Activated naive CD4-positive, alpha-beta T cell treated with anti-CD3 and anti-CD28 coated beads, Interleukin-2, amount 50 U/mL, for 16 hours (primary cell): ENCODE measurements at places on chromosomes 4 and X.

DNA sequence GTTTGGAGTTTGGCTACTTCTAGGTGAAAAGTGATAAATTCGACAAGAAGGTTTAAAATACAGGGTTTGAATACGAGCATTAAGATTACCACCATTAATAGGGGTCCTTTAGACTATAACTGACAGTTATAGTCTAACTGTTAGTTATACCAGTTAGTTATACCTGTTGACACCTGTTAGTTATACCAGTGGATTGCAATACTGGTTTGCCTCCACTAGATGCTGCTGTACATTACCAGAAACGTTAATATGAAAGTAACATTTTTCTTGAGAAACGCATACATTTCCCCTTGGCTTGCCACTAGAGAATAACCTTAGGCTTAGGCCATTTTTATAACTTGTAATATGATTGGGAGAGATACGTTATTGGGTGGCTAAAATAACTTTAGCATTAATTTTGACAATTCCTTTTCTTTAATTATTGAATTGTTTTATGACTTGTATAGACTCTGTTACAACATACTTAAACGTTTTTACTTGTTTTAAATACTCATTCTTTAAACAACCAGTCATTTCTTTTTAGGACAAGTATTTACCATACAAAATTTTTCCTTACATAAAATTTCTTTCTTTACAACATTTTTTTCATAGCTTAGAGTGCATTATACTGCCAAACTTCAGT lies 911.2 kb downstream of the FSTL5 start:
- DNase-seq, result no peak

GRCh38 chr4:130600706-130601105 lies 1504.8 kb downstream of the C4orf33 start:
- DNase-seq, result no peak

DNA sequence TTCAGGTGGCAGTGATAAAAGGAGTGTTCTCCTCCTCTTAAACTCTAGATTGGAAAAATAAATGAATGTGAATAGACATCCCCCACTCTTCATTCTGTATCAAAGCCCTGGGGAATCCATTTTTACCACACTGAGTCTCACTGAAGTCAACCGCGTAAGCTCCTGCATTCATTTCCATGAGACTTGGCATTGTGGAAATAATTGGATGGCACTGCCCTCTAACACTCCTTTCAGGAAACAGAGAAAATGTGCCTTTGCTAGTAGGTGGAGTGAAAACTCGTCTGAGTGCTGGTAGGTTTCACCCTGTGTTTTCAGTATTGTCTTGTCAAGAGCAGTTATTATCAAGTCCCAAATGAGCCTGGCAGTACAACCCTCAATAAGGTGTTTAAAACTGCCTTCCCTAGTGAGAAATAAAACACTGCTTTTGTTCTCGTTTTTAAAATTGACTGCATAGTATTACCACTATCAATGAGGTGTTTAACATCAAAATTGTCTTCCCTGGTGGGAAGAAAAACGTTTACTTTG lies 9.7 kb upstream of the CDKN2AIP start:
- no peak for DNase-seq

DNA sequence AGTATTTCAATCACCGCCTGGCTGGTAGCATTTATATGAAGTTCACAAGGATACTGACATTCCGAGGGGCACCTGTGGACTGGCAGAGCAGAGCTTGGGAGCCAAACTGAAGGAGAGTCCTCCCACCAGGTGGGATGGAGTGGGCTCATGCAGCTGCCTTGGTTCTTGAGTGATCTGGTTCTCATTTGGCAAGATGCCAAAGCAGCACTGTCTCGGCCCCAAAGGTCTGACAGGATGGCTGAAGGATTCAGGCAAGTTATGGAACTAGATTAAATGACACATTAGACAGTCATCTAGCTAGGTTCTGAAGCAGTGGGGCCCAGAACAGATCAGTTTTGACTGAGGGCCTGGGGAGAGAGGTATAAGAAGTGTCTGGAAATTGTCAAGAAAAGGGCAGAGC lies 3.2 kb downstream of the FGF16 start:
- DNase-seq, result no peak

DNA sequence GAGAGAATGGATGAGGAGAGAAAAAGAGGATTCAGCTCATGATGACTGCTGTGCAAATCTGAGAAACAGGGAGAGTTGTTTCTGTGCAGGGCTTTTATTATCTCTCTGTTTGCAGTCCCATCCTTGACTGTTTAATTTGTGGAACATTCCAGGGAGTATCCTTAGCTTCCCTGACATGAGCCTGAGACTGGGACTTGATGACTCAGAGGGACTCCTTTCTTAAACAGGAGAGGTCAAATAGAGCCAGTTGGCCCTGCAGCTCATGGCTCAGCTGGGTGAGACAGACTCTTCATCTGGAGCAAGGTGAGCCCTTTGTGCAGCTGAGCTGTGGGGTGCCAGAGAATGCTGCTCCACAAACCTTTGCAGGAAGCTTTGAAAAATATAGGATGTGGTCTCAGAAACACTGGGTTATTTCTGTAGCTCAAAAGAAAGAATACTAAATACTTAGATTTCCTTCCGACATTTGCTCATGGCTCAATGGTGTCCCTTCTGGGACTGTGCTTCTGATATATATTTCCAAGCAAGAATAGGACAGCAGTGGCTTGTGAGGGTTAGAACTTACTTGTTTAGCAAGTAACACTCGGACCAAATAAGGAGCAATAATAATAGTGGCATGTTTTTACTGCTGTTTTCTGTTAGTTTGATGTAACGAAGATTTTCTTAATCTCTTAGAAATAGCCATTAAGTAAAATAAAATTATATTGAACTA lies 14.5 kb downstream of the ARHGAP24 start:
- no peak for DNase-seq

GRCh38 chrX:964831-965416 lies 247.5 kb downstream of the CRLF2 start:
- DNase-seq, result no peak

DNA sequence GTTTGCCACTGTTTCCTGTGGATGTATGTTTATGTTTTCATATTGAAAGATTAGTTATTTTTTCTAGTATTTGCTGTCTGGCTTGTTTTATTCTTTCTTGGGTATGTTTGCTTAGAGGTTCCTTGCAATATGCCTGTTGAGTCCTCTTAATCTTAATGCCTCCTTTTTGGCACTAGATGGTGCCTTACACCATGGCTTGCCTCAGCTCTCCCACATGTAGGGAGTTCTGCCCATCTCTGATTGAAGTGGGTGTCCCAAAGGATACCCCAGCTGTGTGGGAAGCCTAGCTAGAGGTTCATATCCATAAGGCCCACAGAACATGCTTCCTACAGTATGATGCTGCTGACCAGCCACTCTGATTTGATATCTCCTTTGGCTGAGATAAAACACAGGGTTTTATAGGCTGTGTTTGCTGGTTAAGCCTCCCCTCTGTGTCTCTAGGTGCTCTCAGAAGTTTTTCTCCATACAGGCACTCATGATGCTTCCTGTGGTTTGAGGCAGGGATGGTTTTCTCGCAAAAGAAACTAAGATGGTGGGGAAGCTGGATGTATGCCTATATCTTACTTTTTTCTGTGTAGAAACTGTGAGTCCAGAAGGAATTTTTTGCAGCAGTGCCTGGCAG lies 162.4 kb downstream of the ASB9 start:
- DNase-seq, result no peak

DNA sequence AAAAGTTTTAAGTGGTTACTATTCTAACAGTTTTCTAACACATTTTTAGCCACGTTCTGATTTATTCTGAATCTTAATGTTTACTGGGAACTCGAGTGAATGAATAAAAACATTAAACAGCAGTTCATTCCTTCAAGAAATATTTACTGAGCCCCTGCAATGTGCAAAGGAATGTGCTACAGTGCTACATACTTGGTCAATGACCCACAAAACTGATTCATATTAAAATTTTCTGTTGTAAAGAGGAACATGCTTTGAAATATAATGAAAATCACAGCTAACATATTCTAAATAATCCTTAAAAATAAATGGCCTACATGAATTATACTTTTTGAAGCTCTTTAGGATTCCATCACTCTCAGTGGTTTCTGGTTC lies 78.7 kb downstream of the ARAP2 start:
- no peak for DNase-seq

GRCh38 chrX:118802857-118803256 lies 20.8 kb upstream of the ZCCHC12 start:
- no peak for DNase-seq

- DNase-seq, result no peak
These were observed 47.3 kb upstream of the GAB1 start for GRCh38 chr4:143289370-143289769.

- DNase-seq, result no peak
These were observed 73.4 kb downstream of the ANAPC4 start for GRCh38 chr4:25450491-25450901.

GRCh38 chr4:38921151-38921550 lies 53.5 kb downstream of the FAM114A1 start:
- DNase-seq, result no peak

DNA sequence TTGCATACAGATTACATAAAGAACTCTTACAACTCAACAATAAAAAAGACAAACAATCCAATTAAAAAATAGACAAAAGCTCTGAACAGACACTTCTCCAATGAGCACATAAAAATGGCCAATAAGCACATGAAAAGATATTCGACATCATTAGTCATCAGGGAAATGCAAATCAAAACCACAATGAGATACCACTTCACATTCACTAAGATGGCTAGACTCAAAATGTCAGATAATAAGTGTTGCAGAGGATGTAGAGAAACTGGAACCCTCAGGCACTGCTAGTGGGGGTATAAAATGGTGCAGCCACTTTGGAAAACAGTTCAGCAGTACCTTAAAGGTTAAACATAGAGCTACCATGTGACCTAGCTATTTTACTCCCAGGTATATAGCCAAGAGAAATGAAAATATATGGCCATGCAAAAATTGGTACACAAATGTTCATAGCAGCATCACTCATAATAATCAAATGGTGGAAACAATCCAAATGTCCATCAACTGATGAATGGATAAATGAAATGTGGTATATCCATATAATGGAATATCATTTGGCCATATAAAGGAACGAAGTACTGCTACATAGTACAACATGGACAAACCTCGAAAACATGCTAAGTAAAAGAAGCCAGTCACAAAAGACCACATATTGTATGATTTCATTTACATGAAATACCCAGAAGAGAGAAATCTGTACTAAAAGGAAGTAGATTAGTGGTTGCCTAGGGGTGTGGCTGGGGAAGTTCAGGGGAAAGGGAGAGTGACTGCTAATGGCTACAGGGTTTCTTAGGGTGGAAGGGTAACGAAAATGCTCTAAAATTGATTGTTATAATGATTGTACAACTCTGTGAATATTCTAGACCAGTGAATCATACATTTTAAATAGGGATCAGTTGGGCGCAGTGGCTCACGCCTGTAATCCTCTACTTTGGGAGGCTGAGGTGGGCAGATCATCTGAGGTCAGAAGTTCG lies 29.4 kb downstream of the SASH3 start:
- DNase-seq, result no peak

GRCh38 chr4:110982486-110982885 lies 359.6 kb upstream of the PITX2 start:
- DNase-seq, result no peak

DNA sequence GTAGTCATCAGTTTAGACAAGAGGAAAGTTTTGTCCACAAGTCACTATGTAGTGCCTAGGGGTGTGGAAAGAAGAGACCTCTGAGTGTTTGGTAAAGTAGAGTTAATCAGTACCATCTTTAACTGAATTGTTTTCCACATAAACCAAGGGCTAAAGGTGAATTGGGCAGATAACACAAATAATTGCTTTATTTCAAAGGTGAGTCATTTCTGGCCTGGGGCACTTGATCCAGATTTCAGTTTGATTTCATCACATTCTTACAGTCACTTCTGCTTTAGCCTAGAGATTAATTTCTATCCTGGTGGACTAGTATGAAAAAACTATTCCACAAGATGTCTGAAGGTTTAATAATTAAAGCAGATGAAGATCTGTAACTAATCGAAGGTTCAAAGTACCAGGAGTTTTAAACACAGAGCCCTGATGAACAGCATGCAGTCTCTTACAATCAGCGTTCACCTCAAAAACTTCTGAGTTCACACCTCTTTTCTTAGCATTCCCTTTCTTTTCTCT lies 74.5 kb upstream of the BOD1L1 start:
- DNase-seq, result no peak
